Heart right ventricle (tissue), 16 donors: ENCODE measurements at places on chromosomes 7 and 10. TPM values are rescaled to one million over a fixed set of nuclear protein-coding genes. Genes with fewer than 3 reads are reported as not detected.

FAM241B gene
- total RNA-seq = 3.4 TPM

VWDE gene
- not detected for total RNA-seq

GPR26 gene
- not detected for total RNA-seq

CLCN1 gene
- not detected for total RNA-seq

ZNF503 gene
- 4.1 TPM for total RNA-seq

TMEM229A gene
- not detected for total RNA-seq

CCL24 gene
- not detected for total RNA-seq

DNA sequence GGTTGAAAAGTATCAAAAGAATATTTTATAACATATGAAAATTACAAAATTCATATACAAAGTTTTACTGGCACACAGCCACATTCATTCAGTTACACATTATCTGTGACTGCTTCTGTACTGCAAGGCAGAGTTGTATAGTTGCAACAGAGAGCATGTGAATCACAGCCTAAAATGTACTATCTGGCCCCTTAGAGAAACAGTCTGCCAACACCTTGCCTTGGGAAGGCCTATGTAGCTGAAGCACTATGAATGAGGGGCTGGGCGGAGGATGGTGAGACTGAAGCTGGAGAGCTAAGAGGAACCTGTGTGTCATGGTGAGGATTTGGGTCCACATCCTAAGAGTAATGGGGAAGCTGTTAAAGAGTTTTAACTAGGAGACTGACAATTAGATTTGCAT lies 35.7 kb downstream of the PDZD8 start:
- H3K27ac ChIP-seq = no peak overlapping the region
- no peak overlapping the region for H3K4me3 ChIP-seq
- no peaks in the 10 kb centered on the region for H3K27me3 ChIP-seq
- DNase-seq = no peak
- peaks cover 19% of the 10 kb centered on the region for H3K36me3 ChIP-seq
- no peaks in the 10 kb centered on the region for H3K4me1 ChIP-seq

GRCh38 chr7:84256571-84256971 lies 62.0 kb upstream of the SEMA3A start:
- H3K27me3 ChIP-seq = no peaks in the 10 kb centered on the region
- H3K4me1 ChIP-seq = no peaks in the 10 kb centered on the region
- no peak overlapping the region for H3K27ac ChIP-seq
- H3K36me3 ChIP-seq = no peaks in the 10 kb centered on the region
- H3K4me3 ChIP-seq = no peak overlapping the region

DNA sequence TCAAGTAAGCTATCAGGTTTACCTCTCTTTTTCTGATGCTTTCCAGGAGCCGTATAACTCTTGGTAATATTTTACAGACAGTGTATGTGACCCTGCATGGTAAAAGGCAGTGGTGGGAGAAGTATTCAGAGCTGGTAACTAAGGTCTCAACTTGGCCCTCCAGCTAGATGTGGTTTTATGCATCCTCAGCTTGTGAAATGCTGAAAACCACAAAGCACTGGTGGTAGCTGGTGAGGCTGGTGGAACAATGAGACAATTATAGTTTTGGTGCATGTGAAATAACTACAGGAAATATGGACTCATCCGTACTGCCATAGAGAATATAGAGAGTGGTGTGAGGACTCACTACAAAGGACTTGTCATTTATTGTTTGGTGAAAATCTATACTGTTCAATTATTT lies 383.0 kb upstream of the PCDH15 start:
- H3K4me3 ChIP-seq = no peak overlapping the region
- H3K36me3 ChIP-seq = no peaks in the 10 kb centered on the region
- DNase-seq = no peak
- no peaks in the 10 kb centered on the region for H3K4me1 ChIP-seq

DNA sequence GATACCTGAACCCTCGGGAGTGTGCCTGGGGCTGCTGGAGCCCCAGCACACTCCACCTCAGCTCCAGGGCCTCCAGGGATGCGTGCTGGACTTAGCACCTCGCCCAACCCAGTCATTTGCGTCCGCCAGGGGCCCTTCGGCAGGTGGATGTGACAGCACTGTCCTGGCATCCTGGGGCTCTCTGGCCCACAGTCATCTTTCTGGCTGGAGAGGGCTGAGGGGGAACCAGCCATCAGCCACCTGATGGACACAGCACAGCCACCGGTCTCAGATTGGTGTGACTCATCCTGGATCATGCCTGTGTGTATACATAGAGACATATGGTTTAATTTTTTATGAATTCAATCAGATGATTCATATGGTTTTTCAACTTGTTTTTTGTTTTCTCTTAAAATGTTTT lies 11.1 kb downstream of the ZNF775 start:
- no peaks in the 10 kb centered on the region for H3K27me3 ChIP-seq
- no peak overlapping the region for H3K4me3 ChIP-seq
- no peak overlapping the region for H3K27ac ChIP-seq
- DNase-seq = no peak
- peaks cover 26% of the 10 kb centered on the region for H3K4me1 ChIP-seq
- no peaks in the 10 kb centered on the region for H3K36me3 ChIP-seq

- no peaks in the 10 kb centered on the region for H3K36me3 ChIP-seq
- H3K27ac ChIP-seq = no peak overlapping the region
- no peaks in the 10 kb centered on the region for H3K27me3 ChIP-seq
- H3K4me1 ChIP-seq = no peaks in the 10 kb centered on the region
- no peak for DNase-seq
- H3K4me3 ChIP-seq = no peak overlapping the region
These were observed 42.6 kb downstream of the GPR37 start for GRCh38 chr7:124723012-124723411.

DNA sequence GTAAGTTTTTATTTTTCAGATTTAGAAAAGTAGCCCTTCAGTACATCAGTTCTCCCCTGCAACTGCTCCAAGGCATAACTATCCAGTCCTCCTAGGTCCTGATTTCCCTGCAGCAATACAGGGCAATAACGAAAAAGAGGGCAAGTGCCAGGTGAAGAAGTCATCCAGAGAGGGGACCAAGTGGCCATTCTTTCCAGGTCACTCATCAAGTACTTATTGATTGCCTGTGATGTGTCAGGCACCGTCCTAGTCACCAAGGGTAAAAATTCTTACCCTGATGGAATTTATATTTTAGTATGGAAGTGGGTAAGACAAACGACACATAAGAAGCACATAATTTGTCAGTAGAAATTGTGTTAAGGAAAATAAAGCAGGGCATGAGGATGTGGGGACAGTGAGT lies 67.1 kb upstream of the GSDME start:
- no peak overlapping the region for H3K4me3 ChIP-seq
- peaks cover 59% of the 10 kb centered on the region for H3K4me1 ChIP-seq
- no peaks in the 10 kb centered on the region for H3K27me3 ChIP-seq
- H3K27ac ChIP-seq = no peak overlapping the region
- DNase-seq = no peak

DNA sequence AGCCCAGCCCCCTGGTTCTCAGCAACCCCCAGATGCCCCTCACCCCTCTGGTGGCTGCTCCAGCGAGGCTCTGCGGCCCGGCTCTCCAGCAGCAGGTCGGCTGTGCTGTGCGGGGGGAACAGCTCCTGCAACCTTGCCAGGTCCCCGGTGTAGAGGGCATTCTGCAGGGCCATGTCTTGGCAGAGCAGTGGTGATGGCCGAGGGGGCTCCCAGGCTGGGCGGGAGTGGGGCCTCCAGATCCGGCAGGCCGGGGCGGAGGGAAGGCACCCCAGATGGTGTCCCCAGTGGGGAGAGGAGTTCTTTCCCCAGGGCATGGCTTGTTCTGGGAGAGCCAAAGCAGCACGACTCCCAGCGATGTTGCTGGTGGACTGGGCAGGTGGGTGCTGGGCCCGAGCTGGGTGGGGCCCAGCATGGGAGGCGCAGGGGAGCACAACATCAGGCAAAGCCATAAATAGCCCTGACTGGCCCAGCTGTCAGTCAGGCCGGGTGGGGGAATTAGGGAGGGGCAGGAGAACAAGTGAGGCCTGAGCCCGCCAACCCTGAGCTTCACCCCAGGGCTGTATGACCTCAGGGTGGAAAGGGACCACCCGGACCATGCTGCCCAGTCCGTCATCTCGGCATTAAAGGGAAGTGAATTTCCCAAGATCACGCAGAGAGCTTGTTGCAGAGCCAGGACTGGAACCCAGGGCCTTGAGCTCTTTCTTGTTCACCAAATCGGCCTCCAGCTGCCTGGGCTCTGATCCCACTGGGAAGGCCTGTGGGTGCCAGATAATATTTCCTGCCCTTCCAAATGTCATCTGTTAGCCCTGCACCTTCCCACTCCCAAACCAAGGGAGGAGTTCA lies 580 bp upstream of the ASB10 start:
- no peaks in the 10 kb centered on the region for H3K4me1 ChIP-seq
- H3K27ac ChIP-seq = peak overlapping the region; percentile 89
- no peaks in the 10 kb centered on the region for H3K27me3 ChIP-seq
- H3K36me3 ChIP-seq = no peaks in the 10 kb centered on the region
- DNase-seq = peak; percentile 62
- peak overlapping the region; percentile 52 for H3K4me3 ChIP-seq

DNA sequence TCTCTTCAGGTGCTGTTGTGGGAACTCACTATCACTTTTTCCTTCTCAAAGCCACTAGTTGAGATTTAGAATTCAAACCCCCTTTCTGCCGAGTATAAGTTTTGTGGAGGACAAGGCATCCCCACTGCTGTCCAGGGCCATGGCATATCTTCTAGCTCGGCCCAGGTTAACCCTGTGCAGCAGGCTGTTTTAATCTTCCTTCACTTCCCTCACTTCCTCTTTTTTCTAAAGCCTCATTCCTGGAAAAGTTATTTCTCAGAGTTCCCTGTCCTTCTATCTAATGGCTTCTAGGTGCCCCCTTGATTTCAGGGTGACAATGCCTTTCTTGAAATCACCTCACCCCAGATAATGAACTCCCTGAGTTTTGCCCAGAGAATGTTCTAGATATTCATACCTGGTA lies 222.3 kb downstream of the SNX10 start:
- H3K4me1 ChIP-seq = no peaks in the 10 kb centered on the region
- no peak overlapping the region for H3K4me3 ChIP-seq
- no peak overlapping the region for H3K27ac ChIP-seq
- H3K27me3 ChIP-seq = peaks cover 9% of the 10 kb centered on the region
- no peak for DNase-seq

GRCh38 chr10:61325223-61325960 lies 127.8 kb downstream of the TMEM26 start:
- no peaks in the 10 kb centered on the region for H3K27me3 ChIP-seq
- DNase-seq = no peak
- no peaks in the 10 kb centered on the region for H3K4me1 ChIP-seq
- no peak overlapping the region for H3K27ac ChIP-seq
- no peaks in the 10 kb centered on the region for H3K36me3 ChIP-seq
- H3K4me3 ChIP-seq = no peak overlapping the region

GRCh38 chr10:113484487-113484886 lies 68.4 kb upstream of the HABP2 start:
- H3K27me3 ChIP-seq = no peaks in the 10 kb centered on the region
- no peak for DNase-seq
- H3K4me1 ChIP-seq = no peaks in the 10 kb centered on the region
- H3K36me3 ChIP-seq = no peaks in the 10 kb centered on the region

GRCh38 chr10:90695915-90696676 lies 161.7 kb downstream of the HTR7 start:
- no peaks in the 10 kb centered on the region for H3K4me1 ChIP-seq
- no peaks in the 10 kb centered on the region for H3K27me3 ChIP-seq
- H3K36me3 ChIP-seq = no peaks in the 10 kb centered on the region

GRCh38 chr7:5424749-5425506 lies 1.3 kb upstream of the TNRC18 start:
- peak overlapping the region; percentile 99 for H3K27ac ChIP-seq
- H3K36me3 ChIP-seq = no peaks in the 10 kb centered on the region
- H3K4me1 ChIP-seq = peaks cover 20% of the 10 kb centered on the region
- H3K4me3 ChIP-seq = peak overlapping the region; percentile 94

DNA sequence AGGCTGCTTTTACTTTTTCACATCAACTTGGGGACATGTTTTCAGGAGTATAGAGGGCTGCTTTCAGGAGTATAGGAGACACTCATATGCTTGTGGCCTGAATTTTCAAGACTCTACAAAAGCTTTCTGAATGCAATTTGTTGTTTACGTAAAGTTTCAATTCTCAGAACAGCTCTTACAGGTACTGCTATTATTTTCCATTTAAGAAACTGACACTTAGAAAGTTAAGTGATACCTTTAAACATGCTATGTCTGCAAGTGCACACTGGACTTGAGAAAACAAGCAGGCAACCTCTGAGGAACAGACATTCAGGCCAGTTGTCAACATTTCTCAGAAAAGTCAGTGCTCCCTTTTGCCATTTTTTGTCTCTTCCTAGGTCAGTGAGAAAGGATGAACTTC lies 70.0 kb upstream of the PHYHIPL start:
- H3K4me1 ChIP-seq = no peaks in the 10 kb centered on the region
- H3K27ac ChIP-seq = no peak overlapping the region
- no peaks in the 10 kb centered on the region for H3K27me3 ChIP-seq
- no peak overlapping the region for H3K4me3 ChIP-seq

DNA sequence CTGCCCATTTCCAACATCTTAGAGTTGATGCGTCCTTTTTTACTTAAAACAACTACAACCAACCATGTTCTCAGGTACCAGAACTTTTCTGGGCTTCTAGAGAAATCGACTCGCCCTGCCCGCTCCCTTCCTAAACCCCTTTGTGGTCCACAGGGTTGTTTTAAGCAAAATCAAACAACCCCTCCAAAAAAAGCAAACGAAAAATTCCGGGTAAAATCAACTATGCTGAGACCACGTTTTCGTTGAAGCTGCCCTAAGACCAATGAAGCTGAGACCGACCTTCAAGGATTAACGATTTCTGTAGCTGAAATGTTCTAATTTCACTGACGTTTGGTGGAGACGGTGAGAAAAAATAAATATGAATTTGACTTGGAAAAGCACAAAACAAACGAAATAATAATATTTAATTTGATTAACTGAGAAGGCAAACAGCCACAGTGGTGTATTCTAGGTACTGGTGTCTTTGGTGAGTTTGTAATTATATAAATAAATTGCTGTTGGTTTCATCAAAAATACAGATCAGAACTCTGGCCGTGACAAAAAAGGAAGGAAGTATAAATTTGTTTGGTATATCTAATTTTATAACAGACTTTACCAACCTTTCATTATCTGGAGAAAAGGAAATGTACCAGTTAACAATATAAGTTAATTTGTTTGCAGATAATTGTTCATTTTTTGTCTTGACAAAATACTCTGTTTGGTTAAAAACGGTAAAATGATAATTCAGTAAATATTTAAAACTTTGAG lies 4.7 kb upstream of the IGF2BP3 start:
- peak overlapping the region; percentile 48 for H3K4me3 ChIP-seq
- peaks cover 27% of the 10 kb centered on the region for H3K4me1 ChIP-seq
- DNase-seq = no peak
- no peak overlapping the region for H3K27ac ChIP-seq
- no peaks in the 10 kb centered on the region for H3K36me3 ChIP-seq

- peak overlapping the region; percentile 63 for H3K27ac ChIP-seq
- no peaks in the 10 kb centered on the region for H3K36me3 ChIP-seq
- no peak for DNase-seq
These were observed 395.8 kb upstream of the NPVF start for GRCh38 chr7:25624051-25624450.

- no peak overlapping the region for H3K4me3 ChIP-seq
- H3K36me3 ChIP-seq = no peaks in the 10 kb centered on the region
- no peak for DNase-seq
- no peaks in the 10 kb centered on the region for H3K27me3 ChIP-seq
- H3K27ac ChIP-seq = no peak overlapping the region
- H3K4me1 ChIP-seq = no peaks in the 10 kb centered on the region
These were observed 76.1 kb downstream of the ZNF277 start for GRCh38 chr7:112282476-112283188.
